ENCODE measurements at places on chromosomes 3 and 15. TPM values are rescaled to one million over a fixed set of nuclear protein-coding genes. Genes with fewer than 3 reads are reported as not detected.

Gene B4GALT4
- total RNA-seq, result 23.8 TPM

Gene CPNE9
- not detected for total RNA-seq

Gene EPM2AIP1
- 13.3 TPM for total RNA-seq

Gene TMC3
- not detected for total RNA-seq

Gene MUC20
- total RNA-seq, result not detected

Gene ADCY5
- total RNA-seq, result not detected

Gene MAP4
- total RNA-seq, result 161 TPM

Gene KNG1
- total RNA-seq, result not detected

Gene PIGX
- total RNA-seq, result 15.5 TPM

Gene NPHP3
- total RNA-seq, result 56.3 TPM

Gene RAB5A
- 87.8 TPM for total RNA-seq

Gene IL17RD
- total RNA-seq, result 0.44 TPM

Gene CX3CR1
- not detected for total RNA-seq

Gene TMEM158
- 453 TPM for total RNA-seq

Gene MUSTN1
- not detected for total RNA-seq

Gene CD200R1
- total RNA-seq, result 0.14 TPM

Gene HEG1
- total RNA-seq, result 93.2 TPM

Gene PRTG
- 1.1 TPM for total RNA-seq

Gene PLSCR2
- not detected for total RNA-seq

Gene PP2D1
- total RNA-seq, result not detected

Gene RNF7
- total RNA-seq, result 55.3 TPM

Gene UPK1B
- total RNA-seq, result not detected

Gene HYAL1
- total RNA-seq, result 1.1 TPM

Gene TMEM40
- total RNA-seq, result 0.86 TPM

Gene BMF
- total RNA-seq, result 19.7 TPM

Gene AMIGO3
- total RNA-seq, result 2.1 TPM

Gene HCLS1
- 3.1 TPM for total RNA-seq

Gene ZNF860
- total RNA-seq, result 0.44 TPM

Gene SI
- not detected for total RNA-seq

Gene STARD5
- 24.3 TPM for total RNA-seq

Gene KCNAB1
- not detected for total RNA-seq

Gene IL5RA
- total RNA-seq, result not detected

Gene PIAS1
- total RNA-seq, result 24.5 TPM

Gene C3orf62
- 1.3 TPM for total RNA-seq

Gene ISLR
- total RNA-seq, result 25.8 TPM

Gene ZDHHC19
- not detected for total RNA-seq

Gene AADAC
- 0.43 TPM for total RNA-seq

Gene FSD2
- not detected for total RNA-seq

Gene MESP2
- total RNA-seq, result not detected

Gene GPR15
- total RNA-seq, result not detected

Gene CACNA2D2
- not detected for total RNA-seq

Gene IL17RB
- total RNA-seq, result not detected

Gene SAMD7
- total RNA-seq, result not detected

Gene KIF15
- total RNA-seq, result 14.7 TPM

Measured in placental pericyte (primary cell).